H4 (cell line): ENCODE measurements at places on chromosomes 11 and 22. TPM values are rescaled to one million over a fixed set of nuclear protein-coding genes. Genes with fewer than 3 reads are reported as not detected.

DNA sequence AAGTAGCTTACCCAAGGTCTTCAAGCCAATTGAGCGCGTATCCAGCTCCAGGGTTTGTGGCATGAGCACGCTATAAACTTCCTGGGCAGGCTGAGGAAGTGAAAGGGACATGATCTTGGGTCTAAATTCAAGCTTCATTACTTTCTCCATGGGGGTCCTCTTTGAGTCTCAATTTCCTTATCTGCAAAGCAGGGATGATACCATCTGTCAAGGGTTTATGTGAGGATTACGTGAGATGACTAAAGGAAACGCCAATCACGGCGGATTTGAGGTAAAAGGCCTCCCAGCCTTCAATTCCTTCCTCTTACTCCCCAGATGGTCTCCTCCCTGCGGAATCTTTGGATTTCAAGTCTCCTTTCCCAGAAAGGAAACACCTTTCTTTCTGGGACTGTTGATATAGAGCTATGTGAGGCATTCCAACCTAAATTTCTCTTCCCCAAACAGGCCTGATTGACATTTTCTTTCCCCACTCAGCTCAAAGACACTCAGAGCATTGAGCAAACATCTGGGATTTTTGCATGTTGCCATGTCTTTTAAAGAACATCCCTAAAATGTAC lies 474.4 kb downstream of the INSC start:
- no peak for DNase-seq

GRCh38 chr22:50341977-50342650 lies 1.0 kb upstream of the PPP6R2 start:
- peak; percentile 74 for DNase-seq

- DNase-seq = no peak
Measured at GRCh38 chr11:79129702-79130101, 311.1 kb downstream of the TENM4 start.

DNA sequence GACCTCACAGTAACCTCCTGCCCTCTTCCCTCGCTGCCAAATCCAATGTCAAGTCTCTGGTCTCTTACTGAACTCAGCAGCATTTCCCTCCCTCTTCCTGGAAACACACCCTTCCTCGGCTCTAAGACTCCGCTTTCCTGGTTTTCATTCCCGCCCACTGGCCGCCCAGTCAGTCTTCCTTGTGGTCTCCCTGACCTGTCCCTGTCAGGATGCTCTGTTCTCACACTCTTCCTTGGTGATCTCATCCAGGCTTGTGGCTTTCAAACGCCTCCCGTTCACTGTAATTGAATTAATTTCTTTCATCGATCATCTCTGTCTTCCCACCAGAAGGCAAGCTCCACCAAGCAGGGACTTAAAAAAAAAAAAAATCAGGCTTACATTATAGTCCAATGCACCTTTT lies 33.5 kb downstream of the MYO18B start:
- DNase-seq = no peak

The ZNRF3 gene
- total RNA-seq = 1.8 and 2.6 TPM in 2 replicates

The APOL5 gene
- not detected in 2 replicates for total RNA-seq

DNA sequence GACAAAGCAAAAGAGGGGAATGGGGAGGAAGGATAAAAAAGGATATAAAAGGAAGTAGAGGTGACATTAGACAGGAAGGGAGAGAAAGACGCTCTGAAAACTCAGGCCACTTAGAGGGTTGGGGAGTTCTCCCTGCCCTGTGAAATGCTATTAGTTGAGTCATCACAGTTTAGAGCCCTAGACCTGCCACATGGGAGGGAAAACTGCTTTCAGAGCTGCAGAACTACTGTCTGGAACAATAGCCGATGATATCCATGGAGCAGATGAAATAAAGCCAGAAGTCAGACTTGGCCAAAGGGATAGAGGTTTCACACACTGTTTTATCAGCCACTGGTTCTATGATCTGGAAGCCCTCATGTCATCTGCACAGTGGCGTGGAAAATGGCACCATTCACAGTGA lies 157.9 kb downstream of the NCAM1 start:
- DNase-seq = peak; percentile 11

DNA sequence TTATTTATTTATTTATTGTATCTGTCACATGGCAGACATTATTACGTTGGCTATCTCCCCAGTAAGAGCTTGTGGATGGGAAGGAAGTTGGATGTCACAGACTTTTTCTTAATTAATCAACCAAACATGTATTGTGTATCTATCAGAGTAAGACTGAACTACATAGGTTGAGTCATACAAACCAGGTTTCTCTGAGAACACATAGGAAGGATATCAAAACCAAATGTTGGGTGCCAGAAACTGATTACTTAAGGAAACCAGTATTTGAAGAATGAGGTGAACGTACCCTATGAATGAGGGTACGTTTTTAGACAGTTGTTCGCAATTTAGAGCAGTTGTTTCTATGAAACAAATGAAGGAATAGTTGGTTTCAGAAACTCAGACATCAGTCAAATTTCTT lies 136.4 kb downstream of the SLC17A6 start:
- DNase-seq = no peak

DNA sequence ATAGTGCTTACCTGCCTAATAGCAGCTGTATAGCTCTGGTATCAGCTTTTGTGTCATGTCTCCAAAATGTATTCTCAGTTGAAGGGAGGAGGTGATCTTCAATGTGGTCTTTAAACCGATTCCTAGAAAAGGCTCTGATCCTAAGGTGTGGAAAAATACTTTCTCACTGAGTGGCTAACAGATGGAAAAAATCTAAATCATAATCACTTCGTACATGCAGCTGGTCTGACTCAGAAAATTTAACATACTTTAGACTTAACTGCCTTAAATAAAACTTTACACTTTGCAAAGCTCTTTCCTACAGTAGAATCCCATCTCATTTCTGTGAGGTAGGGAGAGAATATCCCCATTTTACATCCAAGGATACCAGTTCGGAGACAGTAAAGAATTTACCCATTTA lies 38.0 kb downstream of the C2CD3 start:
- DNase-seq = no peak

GRCh38 chr22:46259374-46259773 lies 3.8 kb downstream of the PKDREJ start:
- DNase-seq = no peak

The FGF4 gene
- total RNA-seq = 0.02 TPM in 1 of 2 replicates, not detected in the other

The APOL2 gene
- total RNA-seq = 31.6 and 44.0 TPM in 2 replicates

DNA sequence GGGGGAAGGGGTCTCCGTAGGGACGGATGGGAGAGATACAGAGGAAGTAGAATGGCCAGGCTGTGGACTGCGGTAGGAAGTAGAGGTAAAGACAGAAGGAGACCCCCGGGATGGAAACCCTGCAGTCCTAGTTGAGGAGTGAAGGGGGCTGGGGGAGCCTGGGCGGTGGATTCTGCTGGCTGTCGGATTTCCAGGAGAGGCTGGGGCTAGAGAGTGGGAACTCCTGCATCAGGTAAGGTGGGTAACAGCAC lies 727 bp upstream of the SCARF2 start:
- no peak for DNase-seq

DNA sequence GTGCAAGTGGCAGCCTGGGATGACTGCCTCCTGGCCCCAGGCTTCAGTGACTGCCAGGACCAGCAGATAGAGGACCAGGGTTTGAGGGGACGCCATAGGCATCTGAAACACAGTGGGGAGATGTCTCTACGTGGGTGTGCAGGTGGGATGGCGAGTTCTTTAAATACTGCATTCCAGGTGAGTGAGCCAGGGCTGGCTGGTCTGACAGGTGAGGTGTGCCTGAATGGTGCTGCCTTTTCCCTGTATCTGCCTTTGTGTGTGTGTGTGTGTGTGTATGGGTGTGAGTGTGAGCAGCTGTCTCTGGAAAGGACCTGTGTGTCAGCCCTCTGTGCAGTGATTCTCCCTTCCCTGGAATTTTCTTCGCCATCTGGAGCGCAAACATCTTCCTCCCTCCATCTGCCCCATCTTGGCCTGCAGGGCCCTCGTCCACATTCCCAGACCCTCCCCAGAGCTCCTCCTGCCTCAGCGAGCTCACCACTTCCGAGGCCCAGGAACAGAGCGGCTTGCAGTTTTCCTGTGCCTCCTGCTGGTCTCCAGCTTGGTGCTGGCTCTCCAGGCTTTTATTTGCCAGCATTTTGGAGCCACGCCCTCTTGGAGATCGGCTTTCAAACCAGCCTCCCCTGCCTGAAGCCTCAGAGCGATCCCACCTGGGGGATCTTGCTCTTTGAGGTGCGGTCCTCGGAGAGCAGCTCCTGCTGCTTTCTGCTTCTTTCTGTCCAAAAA lies at the start of gene GPHA2:
TSS of gene GPHA2 (minus strand) at position 535 of the 723 bp plus-strand sequence. CDS start at position 102, 433 bp downstream.
- DNase-seq = no peak

GRCh38 chr22:26756675-26757293 lies 99.4 kb downstream of the MIAT start:
- DNase-seq = no peak

GRCh38 chr11:62614275-62614674 lies 1.2 kb downstream of the ROM1 start:
- DNase-seq = no peak

DNA sequence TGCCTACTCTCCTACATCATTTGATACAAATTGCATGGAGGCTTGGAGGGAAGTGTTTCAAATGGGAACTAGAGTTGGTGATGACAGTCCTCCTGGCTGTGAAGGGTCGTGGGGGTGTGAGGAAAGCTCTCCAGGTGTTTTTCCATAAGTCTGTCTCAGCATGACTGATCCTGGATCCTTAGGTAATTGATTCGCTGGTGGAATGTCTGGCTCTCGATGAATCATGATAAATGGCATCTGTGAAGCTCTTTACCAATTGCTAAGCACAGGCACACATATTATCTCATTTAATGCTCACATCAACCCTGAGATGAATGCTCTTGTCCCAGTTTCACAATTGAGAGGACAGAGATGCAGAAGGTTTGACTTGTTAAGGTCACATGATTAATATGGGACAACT lies 107.5 kb downstream of the PKNOX2 start:
- DNase-seq = no peak

The RFPL3 gene
- not detected in 2 replicates for total RNA-seq

The UPK3A gene
- total RNA-seq = not detected in 2 replicates

- no peak for DNase-seq
Measured at GRCh38 chr11:14821031-14821430, 71.0 kb downstream of the CYP2R1 start.

The XPNPEP3 gene
- total RNA-seq = 7.9 and 16.7 TPM in 2 replicates

The CCDC188 gene
- not detected in 2 replicates for total RNA-seq

GRCh38 chr11:111718859-111719258 lies 47.3 kb downstream of the PPP2R1B start:
- DNase-seq = no peak

The TMEM86A gene
- total RNA-seq = 3.5 and 3.8 TPM in 2 replicates

The CST6 gene
- total RNA-seq = not detected in 2 replicates

GRCh38 chr11:19258641-19259230 lies 18.0 kb upstream of the E2F8 start:
- no peak for DNase-seq

DNA sequence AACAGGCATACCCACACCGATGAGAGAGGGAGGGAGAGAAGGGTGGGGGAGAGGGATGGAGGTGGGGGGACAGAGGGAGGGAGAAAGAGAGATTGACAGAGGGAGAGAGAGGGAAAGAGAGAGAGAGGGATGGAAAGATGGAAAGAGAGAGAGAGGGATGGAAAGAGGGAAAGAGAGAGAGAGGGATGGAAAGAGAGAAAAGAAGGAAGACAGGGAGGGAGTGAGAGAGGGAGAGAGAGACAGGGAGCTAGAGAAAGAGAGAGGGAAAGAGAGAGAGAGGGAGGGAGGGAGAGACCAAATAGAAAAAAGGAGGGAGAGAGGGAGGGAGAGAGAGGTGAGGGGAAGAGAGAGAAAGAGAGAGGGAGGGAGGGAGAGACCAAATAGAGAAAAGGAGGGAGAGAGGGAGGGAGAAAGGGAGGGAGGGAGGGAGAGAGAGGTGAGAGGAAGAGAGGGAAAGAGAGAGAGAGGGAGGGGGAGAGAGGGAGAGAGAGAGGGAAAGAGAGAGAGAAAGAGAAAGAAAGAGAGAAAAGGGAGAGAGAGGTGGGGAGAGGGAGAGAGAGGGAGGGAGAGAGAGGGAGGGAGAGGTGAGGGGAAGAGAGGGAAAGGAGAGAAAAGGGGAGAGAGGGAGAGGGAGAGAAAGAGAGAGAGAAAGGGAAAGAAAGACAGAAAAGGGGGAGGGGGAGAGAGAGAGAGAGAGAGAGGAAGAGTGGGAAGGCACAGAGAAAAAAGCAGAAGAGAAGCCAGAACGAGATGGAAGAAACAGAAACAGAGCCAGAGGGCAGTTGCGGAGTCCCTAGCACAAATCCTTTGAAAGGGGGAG lies 23.8 kb downstream of the MB start:
- DNase-seq = no peak

- no peak for DNase-seq
Measured at GRCh38 chr11:15627560-15627959, 512.8 kb downstream of the INSC start.

GRCh38 chr11:10777806-10778205 lies 26.8 kb downstream of the CTR9 start:
- DNase-seq = no peak
